Spinal cord (tissue), 10 donors: ENCODE measurements at places on chromosomes 16 and 17. TPM values are rescaled to one million over a fixed set of nuclear protein-coding genes. Genes with fewer than 3 reads are reported as not detected.

DNA sequence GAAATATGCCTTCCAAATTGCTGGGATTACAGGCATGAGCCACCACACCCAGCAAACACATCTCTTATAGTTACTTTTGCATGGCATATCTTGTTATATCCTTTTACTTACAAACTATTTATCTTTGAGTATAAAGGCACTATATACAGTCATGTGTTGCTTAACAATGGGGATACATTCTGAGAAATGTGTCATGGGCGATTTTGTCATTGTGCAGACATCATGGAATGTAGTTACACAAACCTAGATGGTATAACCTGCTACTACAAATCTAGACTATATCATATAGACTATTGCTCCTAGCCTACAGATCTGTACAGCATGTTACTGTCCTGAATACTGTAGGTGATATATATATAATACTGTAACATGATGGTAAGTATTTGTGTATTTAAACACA, 43.6 kb downstream of the BCL7C start:
- DNase-seq: no peak

DNA sequence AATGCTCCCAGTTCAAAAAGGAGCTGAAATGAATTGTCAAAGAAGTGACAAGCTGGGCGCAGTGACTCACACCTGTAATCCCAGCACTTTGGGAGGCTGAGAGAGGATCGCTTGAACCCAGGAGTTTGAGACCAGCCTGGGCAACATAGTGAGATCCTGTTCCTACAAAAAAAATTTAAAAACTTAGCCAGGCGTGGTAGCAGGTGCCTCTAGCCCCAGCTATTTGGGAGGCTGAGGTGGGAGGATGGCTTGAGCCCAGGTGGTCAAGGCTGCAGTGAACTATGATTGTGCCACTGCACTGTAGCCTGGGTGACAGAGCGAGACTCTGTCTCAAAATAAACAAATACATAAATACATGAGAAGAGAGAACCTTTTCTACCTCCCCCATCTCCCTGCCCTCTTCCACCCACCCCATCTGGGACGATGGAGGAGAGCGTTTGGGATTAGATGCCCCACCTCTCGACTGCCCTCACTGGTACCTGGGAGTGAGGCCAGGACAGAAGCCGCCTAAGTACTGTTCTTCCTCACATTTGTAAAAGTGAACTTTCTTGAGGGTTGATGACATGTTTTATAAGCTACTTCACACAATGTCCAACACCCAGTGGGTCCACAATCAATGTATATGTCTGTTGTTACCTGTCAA, 2.4 kb downstream of the IL4R start:
- no peak for DNase-seq

DNA sequence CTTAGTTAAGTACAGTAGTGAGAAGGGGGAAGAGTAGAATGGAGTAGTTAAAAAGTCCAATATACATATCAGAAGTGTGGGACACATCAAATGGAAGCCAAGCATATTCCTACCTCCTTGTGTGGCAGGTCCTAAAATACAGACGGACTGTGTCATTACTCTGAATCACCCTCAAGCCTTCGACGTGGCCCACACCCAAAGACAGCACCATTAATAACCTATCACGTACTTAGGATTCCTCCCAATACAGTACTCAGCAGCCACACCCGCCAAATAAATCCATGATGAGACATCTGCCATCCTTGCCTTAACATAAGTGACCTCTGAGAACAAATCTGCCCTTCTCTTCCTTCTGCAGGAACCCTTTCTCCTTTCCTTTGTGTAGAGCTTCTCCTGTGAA, 38.9 kb downstream of the UBE2G1 start:
- DNase-seq: no peak

- no peak for DNase-seq
Observed at GRCh38 chr17:11336290-11336689, 95.3 kb downstream of the SHISA6 start.

DNA sequence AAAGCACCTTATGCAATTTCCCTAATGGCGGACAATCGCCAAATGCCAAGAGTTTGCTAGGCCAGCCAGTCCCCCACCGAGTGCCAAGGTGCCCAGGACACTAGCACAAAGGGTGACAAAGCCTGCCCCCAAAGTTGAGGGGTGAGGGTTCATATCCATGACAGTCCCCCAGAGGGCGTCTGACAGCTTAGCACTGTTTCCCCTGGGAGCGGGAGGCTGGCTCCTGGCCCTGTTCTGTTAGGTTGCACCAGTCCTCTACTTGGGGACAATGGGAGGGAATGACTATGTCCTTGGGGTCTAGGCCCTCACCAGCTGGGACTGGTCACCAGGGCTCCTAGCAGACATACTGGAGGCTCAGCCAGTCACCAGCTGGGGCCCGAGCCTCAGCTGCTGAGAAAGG, 66.9 kb downstream of the MYO18A start:
- no peak for DNase-seq

DNA sequence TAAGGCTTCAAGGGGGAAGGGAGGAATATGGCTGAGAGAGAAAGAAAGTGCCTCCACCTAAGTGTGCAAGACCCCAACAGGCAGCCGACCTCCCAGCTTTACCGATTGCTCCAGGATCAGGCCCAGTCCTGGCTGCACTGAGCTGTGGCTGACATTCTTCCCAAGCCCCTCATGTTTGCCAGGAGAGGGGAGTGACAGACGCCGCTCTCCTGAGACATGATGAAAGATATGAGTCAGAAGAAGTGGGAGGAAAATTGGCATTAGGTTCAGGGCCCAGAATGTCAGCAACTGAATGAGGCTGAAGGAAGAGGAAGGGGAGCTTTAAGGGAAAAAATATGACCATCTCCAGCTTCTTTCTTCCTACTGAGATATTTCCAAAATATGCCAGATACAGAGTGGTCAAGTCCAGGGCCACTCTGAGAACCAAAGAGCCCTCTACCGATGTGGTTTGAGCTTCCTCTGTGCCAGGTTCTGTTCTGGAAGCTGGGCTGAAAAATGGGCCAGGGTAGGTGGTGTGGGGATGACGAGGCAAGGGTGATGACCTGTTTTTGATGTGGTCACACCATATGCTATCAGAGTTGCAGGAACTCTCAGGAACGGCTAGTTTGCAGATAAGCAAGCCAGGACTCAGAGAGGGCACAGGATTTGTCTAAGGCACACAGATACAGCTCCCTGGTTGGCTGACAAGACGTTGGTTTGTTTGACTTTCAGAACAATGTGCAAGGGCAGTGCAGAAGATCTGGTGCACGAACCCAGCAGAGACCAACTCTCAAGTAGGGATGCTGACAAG, 176.7 kb downstream of the SOX9 start:
- DNase-seq: no peak

GRCh38 chr16:54930869-54931119, 129 bp downstream of the IRX5 start:
- DNase-seq: no peak

- DNase-seq: no peak
Observed at GRCh38 chr16:12613131-12613991, 190.3 kb downstream of the CPPED1 start.

TBX21 gene
- polyA plus RNA-seq: 0.32 TPM

GRCh38 chr17:37490638-37491614, 1.2 kb downstream of the DUSP14 start:
- DNase-seq: no peak

HIGD1B gene
- 11.4 TPM for polyA plus RNA-seq

DNA sequence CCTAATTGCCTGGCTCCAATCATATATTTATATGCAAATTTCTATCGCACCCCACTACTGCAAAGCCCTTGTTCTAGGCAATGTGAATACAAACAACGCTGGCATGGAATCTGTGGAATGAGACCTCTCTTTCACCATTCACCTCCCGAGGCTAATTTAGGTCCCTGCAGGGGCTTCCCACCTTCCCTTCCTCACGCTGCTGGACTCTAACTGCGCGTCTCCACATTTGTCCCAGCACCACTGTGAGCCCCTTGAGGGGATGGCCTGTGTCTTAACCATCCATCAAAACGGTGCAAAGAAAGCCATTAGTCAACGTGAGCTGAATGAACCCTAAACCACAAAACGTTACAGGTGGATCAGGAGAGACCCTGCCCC, 1.6 kb downstream of the TMEM114 start:
- no peak for DNase-seq

GRCh38 chr17:81096741-81097133, 61.8 kb downstream of the BAIAP2 start:
- DNase-seq: no peak

GDPD3 gene
- polyA plus RNA-seq: 10.9 TPM

GRCh38 chr17:50562242-50563091, 2.0 kb downstream of the CACNA1G start:
- DNase-seq: no peak

DNA sequence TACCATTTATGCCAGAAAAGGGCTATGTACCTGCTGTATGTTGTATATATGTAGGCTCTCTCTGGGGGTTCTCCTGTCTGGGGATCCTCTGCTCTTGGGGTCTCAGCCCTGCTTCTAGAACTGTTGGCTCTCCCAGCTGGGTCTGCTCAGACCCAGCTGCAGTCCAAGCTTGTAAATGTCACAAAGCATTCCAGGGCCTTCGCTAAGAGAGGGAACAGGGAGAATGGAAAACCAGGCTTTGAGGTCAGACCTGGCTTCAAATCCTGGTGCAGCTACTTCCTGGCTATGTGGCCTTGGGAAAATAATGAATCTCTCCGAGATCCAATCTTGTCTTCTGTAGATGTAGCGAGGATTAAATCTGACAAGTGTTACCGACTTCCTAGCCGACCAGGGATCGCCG, 44.0 kb downstream of the NLRP1 start:
- no peak for DNase-seq

- DNase-seq: no peak
Observed at GRCh38 chr16:55331648-55332185, 7.7 kb downstream of the IRX6 start.

GPR142 gene
- 0.86 TPM for polyA plus RNA-seq
